ENCODE measurements at places on chromosomes 7 and 10.
A peak's percentile ranks its signal among the peaks of the same experiment; 100 is the strongest.

- DNase-seq, result no peak
Observed at GRCh38 chr7:134727711-134728110, 51.7 kb upstream of the CALD1 start.

- no peak for DNase-seq
Observed at GRCh38 chr10:17005621-17006566, 123.7 kb downstream of the CUBN start.

DNA sequence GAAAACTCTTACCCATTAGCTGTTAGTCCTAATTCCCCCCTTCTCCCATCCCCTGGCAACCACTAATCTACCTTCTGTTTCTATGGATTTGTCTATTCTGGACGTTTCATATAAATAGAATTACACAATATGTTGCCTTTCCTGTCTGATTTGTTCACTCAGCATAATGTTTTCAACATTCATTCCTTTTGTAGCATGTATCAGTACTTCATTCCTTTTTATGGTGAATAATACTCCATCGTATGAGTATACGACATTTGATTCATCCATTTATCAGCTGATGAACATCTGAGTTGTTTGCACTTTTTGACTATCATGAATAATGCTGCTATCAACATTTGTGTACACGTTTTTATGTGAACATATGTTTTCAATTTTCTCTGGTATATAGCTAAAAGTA, 4.4 kb upstream of the FRAT1 start:
- DNase-seq, result no peak

- DNase-seq, result no peak
Observed at GRCh38 chr7:111025006-111025405, 65.9 kb upstream of the LRRN3 start.

DNA sequence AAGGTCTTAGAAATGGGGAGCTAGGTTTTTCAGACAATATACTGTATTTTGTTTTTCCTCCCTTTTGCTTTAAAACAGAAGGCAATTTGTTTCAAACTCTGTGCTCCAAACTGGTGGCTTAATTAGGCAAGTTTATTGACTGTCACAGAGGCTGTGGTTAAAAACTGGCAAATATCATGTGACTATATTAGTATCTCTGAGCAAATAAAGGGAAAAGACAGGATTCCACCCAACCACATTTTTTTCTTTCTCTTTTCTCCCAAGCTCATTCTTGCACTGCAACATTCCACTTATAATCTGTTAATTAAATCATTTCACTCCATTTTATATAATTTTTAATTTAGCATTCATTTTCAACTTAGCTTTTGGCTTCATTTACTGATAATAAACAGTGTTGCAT, 615.8 kb downstream of the AUTS2 start:
- DNase-seq, result no peak

DNA sequence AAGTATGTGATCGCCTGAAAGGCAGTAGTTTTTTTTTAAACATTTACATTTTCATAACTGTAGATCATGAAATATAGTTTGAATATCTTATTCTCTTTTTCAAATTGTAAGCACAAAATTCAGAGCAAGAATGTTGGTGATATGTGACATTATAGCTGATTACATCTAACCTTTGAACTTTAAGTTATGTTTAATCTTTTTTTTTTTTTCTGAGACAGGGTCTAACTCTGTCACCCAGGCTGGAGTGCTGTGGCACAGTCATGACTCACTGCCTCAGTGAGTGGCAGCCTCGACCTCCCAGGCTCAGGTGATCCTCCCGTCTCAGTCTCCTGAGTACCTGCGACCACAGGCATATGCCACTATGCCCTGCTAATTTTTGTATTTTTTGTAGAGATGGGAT, 278.7 kb upstream of the NEBL start:
- no peak for DNase-seq

- no peak for DNase-seq
Observed at GRCh38 chr10:66625709-66626590, 299.9 kb upstream of the LRRTM3 start.

- no peak for DNase-seq
Observed at GRCh38 chr10:44552726-44553125, 167.8 kb upstream of the CXCL12 start.

- DNase-seq, result peak; percentile 77
Observed at GRCh38 chr7:77696643-77697534, 630 bp downstream of the RSBN1L start.

GRCh38 chr10:11682851-11683250, 59.3 kb upstream of the ECHDC3 start:
- no peak for DNase-seq

DNA sequence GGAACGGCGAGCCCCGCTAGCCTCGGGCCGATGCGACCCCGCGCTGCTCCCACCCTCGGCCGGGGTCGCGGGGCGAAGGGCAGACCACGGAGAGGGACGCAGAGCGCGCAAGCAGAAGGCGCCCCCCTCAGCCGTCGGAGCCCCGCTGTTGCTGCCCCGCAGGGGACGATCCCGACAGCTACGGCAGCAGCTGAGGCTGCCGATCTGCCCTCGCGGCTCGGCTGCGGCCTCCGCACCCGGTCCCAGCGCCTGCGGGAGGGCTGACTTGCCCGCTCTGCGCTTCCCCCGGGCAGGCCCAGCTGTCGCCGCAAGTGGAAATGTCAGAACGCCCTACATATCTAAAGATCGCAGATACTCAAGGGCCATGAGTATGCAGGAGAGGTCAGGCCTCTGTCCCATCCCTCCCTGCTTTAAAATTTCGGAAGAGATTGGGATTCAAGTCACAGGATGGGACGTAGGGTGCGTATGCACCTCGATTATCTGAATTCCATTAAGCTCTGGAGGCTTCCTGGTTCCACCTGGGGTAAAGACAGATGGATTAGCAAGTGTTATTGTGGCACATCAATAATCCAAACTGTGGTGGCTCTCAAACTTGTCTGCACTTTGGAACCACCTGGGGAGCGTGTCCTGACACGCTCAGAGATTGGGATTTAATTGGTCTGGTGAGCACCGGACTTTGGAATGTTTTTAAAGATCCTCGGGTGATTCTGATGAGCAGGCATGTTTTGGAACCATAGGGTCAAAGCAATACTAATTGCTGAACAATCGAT, at the start of gene CRPPA:
Gene CRPPA, minus strand, starts transcription at position 206 of the 770 bp plus-strand sequence. CDS start 216 bp downstream, outside the sequence.
- peak; percentile 59 for DNase-seq

DNA sequence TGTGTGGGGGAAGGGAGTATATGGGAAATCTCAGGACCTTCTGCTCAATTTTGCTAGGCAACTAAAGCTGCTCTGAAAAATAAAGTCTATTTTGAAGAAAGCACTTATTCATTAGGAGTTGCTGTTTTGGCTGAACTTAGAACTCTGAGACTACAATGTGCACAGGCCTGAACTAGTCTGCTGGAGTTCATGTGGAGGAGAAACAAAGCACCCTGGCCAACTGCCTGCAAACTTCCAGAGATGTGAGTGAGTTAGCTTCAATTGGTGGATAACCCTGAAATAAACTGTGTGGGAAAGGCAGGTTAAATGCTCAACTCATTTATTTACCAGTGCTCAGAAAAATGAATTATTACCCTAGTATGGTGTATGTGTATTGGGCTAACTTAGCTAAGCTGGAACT, 17.3 kb upstream of the FAM241B start:
- no peak for DNase-seq

- no peak for DNase-seq
Observed at GRCh38 chr7:150411606-150412005, 32.5 kb downstream of the ZNF775 start.

DNA sequence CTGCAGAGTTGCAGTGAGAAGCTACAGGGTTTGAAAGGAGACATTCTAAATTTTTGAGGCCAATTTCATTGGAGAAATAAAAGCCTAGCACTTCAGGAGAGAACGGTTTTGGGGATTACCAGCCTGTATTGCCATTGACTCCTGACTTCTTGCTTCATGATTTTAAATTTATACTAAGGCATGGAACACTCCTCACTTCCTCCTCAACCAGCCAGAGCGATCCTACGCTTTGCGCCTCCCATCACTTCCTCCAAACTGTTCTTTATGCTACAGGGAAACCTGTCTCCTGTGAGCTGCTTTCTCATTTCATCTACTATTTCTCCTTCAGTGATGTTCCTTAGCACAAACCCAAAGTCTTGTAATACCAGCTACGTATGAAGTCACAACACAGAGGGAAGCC, 495.1 kb downstream of the SUGCT start:
- no peak for DNase-seq

DNA sequence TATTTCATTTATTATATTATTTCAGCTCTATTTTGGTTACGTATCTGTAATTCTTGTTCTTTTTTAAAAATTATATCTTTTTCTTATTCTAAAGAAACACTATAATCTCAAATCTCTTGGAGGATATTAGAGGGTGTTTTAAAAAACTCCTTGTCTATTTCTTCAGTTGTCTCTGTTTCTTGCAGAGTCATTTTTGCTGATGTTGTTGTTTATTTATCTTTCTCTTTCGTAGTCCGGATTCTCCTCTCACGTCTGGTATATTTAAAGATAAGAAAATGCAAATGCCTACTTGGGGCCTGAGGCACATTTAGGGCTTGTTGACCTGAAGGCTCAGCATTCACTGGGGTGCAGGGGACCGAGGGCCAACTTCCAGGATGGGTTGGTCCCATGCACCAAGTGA, 181.2 kb upstream of the CTBP2 start:
- no peak for DNase-seq

DNA sequence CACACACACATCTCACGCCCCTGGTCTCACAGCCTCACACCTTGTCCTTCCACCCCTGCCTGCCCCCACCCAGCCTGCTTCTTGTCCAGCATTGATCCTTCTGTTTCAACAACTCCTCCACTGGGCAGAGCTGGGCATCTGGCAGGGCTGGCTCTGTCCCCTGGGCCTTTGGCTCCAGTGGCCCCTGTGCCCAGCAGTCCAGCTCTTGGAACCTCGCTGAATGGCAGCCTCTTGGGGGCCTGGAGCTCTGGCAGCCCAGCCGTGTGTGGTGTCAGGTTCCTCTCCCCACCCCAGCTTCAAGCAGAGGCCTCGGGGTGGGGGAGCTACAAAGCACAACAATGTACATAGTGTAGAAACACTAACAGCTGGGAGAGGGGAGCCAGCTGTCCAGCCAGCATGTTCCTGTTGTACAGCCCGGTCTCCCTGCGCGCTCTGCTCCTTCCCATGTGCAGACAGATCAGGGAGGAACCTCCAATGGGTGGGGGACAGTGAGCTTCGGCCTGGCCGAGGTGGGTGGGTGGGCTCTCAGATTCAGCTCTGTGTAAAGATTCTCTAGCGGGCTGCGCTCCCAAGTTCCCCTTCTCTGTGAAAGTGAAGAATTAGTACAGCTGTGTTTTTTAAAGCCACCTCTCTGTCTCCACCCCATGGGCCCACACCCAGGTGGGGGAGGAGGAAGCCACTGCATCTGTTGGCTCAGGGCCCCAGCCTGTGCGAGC, 19.4 kb downstream of the ZMIZ2 start:
- DNase-seq, result peak; percentile 81

DNA sequence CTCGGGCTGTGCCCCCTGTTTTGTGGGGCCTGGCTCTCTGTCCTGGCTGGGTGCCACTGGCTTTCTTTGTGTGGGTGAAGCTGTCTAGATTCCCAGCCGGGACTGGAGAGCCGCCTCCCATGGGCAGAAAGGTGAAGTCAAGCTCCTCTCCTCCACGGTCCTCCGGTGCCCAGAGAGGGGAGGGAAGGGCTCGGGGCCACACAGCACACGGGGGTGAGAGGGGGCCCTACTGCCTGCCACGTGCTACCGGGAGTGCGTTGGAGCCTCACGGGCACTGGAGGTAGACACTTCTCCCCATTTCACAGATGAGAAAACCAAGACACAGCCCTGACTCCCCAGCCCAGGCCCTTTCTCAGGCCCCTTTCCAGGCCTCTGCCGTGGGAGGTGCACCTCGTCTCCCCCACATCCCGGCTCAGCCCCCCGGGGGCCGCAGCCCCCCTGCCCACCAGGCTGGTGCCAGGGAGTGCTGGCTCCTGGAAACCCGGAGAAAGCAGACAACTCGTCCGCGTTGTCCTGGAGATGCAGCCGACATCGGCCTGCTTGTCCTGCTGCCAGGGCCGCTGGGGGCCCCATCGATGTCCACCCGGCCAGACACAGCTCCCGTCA, 55.8 kb downstream of the UNCX start:
- DNase-seq, result peak; percentile 71

DNA sequence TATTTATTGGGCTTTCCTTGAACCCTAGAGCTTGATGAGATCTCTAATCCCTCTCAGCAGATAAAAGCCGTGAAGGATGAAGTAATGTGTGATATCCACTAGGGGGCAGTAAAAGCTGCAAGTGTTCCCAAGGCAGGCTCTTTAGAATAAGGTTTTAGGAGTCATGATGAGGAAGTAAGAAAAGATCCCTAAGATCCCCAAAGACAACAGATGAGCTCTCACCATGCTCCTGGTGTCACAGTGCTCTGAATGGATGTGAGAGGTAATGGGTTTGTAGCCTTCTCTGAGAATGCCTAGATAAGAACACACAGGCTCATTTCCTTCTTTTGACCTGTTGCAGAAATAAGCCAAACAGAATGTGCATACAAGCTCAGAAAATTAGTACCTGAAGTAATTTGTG, 70.4 kb upstream of the ITPRID1 start:
- no peak for DNase-seq

DNA sequence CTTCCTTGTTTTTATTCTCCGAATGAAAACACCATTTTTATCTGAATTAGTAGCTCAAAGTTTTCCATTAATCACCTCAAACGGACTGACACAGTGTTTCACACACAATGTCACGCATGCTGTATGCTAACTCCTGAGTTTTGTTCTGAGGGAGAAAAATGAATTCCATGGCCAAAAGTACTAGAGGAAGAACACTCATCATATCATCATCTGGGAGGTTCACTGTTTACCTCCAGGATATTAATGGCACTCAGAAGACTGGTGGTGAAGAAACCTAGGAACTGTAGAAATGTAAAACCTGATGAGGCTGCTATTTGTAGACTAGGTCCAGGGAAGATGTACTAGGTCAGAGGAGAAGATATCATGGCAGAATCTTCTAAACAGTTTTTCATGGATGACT, 395.6 kb upstream of the ETV1 start:
- no peak for DNase-seq

DNA sequence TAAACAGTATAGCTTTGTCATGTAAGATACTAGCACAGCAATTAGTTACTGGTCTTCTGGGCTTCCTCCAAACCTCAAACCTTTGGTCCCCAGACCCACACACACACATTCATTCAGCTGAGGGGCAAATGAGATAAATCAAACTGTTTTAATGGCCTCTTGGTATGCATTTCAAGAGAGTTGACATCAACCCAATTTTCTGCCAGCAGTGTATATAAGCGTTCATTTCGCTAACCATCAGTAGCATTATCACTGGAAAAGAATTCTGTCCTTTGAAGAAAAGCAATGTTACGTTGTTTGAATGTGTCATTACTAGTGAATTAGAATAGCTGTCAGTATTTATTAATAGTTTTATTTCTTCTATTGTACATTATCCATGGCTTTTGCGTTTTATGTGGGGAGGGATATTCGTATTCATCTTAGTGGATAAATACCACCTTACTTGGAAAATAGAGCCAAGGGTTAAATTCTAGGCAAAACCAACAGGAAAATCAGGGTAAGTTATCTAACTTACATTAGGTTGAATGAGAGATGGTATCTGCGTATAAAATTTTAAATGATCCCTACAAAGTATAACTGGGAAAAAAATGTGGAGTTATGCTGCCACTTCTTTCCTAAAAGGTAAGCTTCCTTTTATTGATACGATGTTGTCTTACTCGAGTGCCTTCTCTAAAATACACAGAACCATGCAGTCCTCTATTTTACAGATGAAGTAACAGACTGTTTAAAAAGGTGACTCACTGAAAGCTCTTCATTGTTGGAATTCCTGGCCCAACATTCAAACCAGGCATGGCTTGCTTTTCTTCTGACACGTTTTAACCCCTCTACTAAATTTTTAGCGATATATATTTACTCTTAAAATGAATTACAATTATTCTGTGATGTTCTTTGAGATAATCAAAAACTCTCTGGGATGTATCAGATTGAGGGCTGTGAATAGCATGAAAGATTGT, 2.0 kb upstream of the ZMYND11 start:
- DNase-seq, result no peak

- peak; percentile 70 for DNase-seq
Observed at GRCh38 chr7:98841179-98841997, 28.4 kb downstream of the TMEM130 start.

All from aorta (tissue), 5 donors.